ENCODE measurements at places on chromosomes 7 and 10.
A peak's percentile ranks its signal among the peaks of the same experiment; 100 is the strongest.

- no peak for DNase-seq
These were observed 79.4 kb downstream of the MYL10 start for GRCh38 chr7:101549734-101550133.

DNA sequence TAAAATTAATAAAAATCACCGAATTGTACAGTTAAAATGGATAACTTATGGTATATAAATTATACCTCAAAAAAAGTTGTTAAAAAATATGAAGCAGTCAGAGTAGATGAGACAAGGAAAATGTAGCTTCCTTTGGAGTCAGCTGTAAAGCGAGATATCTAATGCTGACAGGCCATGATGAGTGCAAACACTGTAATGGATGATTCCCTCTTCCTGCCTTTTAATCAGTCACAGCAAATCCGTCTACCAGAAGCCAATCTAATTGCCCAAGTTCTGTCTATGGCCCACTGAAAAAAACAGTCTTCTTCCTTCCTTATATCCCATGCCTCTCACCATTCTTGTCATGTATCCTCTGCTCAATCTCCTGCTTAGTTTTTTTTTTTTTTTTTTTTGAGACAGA lies 59.9 kb upstream of the DNAJB12 start:
- no peak for DNase-seq

DNA sequence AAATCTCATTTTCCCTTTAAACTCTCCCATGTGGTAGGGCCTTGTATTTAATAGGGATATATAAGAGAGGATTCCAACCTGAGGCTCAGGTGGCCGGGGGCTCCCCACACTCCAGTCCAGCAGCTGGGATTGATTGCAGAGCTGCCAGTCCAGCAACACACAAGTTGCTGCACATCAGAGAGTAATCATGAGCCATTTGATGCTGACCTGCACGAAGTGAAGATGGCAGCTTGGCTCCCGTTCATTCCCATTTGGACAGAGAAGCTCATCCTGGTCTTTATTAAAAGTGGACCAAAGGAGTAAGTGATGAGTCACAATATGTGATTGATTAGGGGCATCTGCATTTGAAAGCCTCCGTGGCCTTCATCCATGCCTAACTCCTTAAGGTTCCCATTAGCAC lies 202.4 kb downstream of the PLXNA4 start:
- DNase-seq = no peak

DNA sequence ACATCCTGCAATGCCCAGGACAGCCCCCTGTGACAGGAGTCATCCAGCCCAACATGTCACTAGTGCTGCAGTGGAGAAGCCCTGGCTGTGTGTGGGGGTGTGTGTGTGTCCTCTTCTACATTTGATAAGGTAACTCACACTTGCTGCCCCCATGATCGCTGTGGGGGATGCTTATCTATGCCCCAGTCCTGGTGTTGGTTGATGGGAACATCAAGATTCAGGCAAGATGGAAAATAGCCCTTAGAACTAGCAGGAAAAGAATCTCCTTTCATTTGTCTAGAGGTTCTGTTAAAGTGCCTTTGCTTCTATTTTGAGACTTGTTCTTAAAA lies 52.4 kb downstream of the TCF7L2 start:
- DNase-seq = no peak

GRCh38 chr7:149823631-149824199 lies 14.5 kb upstream of the ZNF862 start:
- no peak for DNase-seq

GRCh38 chr7:118140468-118140867 lies 43.5 kb upstream of the LSM8 start:
- DNase-seq = no peak

GRCh38 chr7:20576166-20576660 lies 39.3 kb upstream of the ABCB5 start:
- DNase-seq = no peak

GRCh38 chr10:29048506-29048905 lies 240.4 kb upstream of the LYZL1 start:
- DNase-seq = no peak

DNA sequence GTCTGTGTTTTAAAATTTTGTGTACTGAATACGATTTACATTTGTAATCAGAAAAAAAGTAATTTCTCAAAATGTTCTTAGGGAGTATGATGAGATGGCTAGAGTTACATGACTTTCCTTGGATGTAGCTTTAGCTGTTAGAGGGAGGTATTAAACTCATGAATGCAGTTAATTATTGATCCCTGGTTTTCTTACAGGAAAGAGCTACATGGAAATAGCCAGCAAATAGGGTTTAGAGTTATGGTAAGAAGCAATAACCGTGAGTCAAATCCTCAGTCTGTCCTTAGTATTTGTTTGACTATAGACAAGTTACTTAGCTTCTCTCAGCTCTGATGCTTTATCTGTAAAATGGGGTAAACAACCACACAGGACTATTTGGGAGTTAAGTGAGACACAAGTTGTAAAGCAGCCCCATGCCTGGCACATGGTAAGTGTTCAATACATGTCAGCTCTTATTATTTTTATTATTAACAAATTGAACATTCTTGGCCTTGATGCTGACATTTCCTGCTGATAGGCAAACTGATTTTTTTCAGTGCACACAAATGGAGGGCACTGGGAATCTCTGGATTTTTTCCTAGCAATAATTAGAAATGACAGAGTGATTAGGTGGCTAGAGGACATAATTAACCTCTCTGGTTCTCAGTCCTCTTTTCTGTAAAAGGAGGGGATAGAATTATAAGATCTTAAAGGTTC lies 204.5 kb upstream of the PHYHIPL start:
- no peak for DNase-seq

- DNase-seq = peak; percentile 59
These were observed 103.0 kb upstream of the KLF6 start for GRCh38 chr10:3887885-3888476.

- DNase-seq = no peak
These were observed 88.4 kb upstream of the SAMD8 start for GRCh38 chr10:75023074-75023473.

- DNase-seq = no peak
These were observed 251.3 kb upstream of the CHRM2 start for GRCh38 chr7:136617176-136617575.

- DNase-seq = no peak
These were observed 3.7 kb downstream of the TRIL start for GRCh38 chr7:28954471-28954870.

GRCh38 chr7:15782656-15783055 lies 96.2 kb upstream of the MEOX2 start:
- DNase-seq = no peak

GRCh38 chr10:30431435-30431911 lies 2.5 kb upstream of the MAP3K8 start:
- no peak for DNase-seq

DNA sequence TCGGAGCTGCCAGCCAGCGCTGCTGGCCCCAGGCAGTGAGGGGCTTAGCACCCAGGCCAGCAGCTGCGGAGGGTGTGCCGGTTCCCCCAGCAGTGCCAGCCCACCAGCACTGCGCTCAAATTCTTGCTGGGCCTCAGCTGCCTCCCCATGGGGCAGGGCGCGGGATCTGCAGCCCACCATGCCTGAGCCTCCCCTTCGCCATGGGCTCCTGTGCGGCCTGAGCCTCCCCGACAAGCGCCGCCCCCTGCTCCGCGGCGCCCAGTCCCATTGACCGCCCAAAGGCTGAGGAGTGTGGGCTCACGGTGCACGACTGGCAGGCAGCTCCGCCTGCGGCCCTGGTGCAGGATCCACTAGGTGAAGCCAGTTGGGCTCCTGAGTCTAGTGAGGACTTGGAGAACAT lies 525.0 kb downstream of the PTPRN2 start:
- DNase-seq = no peak

GRCh38 chr7:101911800-101912715 lies 94.6 kb downstream of the CUX1 start:
- no peak for DNase-seq

GRCh38 chr7:157544980-157545680 lies 208.3 kb downstream of the DNAJB6 start:
- no peak for DNase-seq

- no peak for DNase-seq
These were observed 70.4 kb upstream of the AOAH start for GRCh38 chr7:36794689-36795088.

DNA sequence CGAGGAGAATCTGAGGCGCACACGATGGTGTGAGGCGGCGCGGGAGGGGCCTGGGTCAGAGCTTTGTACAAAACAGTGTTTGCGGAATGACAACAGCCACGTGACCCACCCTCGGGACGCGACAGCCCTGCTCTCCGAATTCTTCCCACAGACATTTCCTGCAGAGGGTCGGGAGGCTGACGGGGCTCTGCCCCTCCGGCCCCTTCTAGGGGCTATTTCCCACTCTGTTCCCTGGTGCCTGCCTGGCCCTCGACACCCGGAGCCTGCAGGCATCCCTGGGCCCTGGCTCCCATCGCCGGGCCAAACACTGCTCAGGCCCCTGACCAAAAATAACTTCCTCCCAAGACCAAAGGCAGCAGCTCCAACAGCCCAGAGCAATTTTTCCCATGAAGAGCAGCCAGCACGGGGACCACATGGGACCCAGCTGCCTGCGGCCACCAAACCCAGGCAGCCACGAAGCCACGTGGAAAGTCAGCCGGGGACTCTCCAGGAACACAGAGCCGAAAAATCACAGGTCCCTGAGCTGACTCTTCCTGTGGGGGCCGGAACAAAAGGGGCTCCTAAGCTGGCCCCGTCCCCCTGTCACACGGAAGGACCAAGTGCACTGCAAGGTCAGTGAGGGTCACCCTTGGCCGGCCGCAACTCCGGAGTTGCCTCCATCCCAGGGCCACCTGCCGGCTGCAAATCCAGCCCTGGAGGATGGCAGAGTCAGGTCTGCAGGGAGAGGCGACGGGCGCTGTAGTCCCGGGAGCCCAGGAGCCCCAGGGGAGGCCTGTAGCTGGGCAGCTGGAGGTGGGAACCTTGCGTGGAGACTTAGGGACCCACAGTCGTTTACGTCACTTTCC lies 42.0 kb downstream of the PAPOLB start:
- DNase-seq = no peak

DNA sequence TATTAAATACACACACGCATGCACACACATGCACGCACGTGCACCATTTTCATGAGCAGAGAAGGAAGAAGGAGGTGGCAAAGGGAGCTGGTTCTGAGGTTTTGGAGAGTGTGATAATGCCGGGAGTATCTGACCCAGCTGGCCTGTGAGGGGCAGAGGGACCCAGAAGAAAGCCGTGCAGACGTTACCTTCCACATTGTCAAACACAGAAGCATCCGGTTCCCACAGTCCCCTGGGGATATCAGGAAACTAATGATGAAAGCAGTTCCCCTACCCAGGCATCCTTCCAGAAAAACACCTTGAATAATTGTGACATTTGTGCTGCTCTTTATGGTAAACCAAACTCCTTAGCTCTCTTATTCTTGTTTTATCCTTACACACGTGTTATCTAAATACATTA lies 85.7 kb upstream of the FAM180A start:
- DNase-seq = no peak

DNA sequence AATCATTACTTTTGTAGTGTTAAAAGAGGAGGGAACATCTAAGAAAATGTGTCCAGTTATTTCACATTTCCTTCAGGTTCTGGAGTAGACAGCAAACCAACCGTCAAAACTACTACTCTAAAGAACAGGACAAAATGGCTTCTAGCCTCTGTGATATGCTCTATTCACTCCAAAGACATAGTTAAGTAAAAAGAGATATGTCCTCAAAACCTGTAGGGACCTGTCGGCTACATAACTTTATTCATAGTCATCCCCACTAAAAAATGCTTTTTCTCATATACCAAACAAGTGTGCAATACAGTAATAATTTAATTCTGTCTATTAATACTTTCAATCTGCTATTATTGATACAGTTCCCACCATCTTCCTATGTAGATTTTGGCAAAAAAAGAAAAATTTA lies 642.8 kb upstream of the LRRTM3 start:
- DNase-seq = no peak

GRCh38 chr10:132862485-132863420 lies 76.8 kb upstream of the NKX6-2 start:
- no peak for DNase-seq

DNA sequence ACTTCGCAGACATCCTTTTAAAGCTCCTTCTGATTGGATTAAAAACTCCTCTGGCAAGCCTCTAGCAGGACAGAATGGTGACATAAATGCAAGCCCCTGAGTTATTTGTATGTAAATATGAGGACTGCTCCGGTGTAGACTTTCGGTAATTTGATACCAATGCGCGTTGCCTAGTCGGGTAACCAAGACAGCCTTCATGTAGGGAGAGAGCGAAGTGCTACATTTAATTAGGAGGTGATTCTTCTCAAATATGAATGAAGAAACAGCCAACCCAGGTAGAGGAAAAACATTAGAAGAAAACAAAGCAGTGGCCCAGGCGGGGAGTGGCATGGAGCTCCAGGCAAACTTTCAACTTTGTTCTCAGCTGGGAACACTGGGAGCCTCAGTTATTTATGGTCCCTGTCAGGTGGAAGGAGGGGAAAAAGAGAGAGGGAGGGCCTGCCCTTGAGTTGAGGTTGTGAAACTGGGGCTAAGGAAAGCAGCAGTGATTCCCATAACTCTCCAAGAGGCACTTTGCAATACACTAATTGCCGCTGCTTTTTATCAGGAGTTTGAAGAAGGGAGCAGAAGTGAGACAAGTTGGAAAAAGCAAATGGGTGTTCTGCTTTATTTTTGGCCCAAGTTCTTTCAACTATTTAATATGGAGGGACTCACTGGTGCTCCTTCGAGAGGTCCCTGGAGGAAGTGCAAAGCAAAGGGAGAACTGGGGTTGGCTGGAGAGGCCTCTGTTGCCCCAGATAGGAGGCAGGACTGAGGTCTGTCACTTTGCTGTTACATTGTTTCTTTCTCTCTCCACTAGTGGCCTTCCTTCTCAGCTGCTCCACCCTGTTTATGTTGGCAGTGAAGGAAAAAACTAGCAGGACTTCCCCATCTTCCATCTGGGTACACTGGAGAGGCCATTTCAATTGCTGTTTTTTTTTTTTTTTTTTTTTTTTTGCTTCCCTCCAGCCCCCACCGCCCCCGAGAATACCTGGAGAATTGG lies 234.6 kb upstream of the CCDC6 start:
- no peak for DNase-seq

DNA sequence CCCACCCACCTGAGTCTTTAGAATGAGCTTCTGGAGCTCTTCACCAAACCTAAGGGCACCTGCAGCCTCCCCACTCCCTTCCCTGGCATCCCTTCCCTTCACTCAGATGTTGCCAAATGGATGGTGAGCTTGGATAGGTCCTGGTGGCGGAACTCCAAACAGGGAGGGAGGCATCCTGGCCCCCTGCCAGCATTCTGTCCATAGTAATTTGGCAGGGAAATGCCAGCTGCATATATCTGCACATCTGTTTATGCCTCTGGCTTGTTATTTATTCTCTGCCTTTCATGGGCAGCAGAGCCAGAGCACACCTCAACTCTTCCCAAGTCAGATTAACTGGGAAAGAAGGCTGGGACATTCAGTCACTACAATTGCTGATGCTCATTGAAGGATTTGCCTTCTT lies 18.1 kb downstream of the KAZALD1 start:
- DNase-seq = no peak

- no peak for DNase-seq
These were observed 30.1 kb downstream of the KLF6 start for GRCh38 chr10:3754727-3755439.

GRCh38 chr10:55495555-55495954 lies 694.5 kb upstream of the PCDH15 start:
- DNase-seq = no peak

DNA sequence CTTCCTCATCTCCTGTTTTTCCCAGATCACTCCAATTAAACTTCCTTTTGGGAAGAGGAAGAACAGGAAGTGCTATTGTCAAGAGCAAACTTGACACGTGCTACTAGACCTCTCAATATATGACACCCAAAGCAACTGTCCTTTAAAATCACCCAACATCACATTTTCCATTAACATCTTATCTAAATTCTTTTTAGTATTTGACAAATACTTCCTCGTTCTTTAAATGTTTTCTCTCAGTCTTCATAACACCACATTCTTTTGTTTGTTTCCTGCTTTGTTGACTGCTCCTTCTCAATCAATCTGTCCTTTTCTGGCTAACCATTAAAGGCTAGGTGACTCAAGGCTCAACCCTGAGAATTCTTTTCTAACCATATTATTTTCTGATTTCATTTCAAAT lies 7.1 kb upstream of the TFPI2 start:
- DNase-seq = no peak

Measured in activated T-helper 1 cell treated with anti-CD3 and anti-CD28 coated beads, Interleukin-2, amount 50 U/mL, for 16 hours (primary cell).